HCEC 1CT (cell line): ENCODE measurements at places on chromosomes 6 and 20.

- DNase-seq, result no peak
Observed at GRCh38 chr6:107348224-107348623, 111.1 kb downstream of the PDSS2 start.

GRCh38 chr6:122749451-122750050 lies 30.0 kb upstream of the FABP7 start:
- no peak for DNase-seq

DNA sequence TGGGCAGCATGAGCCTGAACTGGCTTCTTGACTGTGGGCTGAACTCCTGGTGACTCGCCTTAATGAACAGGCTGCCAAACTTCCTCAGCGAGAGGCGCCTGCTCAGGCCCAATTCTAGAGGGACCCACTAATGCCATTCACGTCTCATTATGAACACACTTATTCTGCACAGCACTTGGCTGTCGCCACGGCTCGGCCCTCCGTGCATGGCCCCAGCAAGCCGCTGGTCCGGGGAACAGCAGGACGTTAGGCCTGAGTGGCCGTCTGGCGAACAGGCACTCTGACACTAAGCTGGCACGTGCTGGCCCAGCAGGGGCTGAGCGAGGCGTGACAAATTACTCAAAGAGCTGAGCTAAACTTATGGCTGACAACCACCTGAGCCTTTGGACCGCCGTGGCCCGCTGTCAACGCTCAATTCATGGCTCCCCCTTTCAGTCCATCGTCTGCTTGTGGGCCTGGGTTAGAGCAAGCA lies 45.9 kb downstream of the INSM1 start:
- no peak for DNase-seq

DNA sequence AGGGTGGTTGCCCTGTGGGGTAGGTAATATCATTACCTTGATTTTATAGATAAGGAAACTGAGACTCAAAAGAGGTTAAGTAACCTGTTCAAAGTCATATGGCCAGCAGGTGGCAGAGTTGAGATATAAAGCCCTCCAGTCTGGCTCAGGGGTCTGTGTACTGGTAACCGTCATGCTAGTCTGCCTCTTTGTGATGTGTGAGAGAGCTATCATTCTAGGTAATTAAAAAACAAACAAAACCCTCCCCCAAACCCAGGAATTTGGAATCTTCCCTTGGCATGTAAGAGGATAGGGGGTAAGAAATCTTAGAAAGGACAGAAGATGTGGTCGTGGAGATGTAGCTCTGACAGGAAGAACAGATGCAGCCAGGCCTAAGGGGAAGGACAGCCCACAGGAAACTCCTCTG lies 206.0 kb downstream of the CDC5L start:
- DNase-seq, result peak; percentile 54

DNA sequence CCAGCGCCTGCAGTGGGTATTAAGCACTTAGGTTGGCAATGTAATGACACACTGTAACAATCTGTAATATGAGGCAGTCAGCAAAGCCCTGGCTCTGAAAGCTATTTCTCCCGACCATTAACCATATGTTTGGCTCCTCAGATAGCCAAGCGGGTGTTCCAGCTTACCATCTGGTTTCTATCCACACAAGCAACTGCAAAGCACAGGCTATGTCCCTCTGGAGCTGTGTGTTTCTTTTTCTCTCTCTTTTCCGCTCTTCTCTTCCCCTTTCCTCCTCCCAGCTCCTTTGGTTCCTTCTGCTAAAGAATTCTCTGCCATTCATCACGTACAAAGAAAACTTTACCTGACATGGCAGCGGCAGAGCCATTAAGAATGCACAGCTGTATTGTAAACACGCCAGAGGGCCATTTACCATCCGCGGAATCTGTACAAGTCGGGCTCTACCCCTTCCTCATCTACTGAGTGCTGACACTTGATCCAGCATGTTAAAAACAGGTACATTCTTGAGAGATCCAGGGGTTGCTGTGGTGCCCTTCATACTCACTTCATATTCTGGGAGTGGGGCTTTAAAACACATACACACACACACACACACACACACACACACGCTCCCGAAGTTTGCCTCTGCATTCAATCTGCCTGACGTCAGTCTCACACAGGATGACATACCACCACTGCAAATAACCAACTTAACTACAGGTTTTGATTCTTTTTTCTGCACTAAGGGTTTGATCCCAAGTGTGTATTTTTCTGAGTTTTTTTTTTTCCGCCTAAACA lies 77.2 kb downstream of the BACH2 start:
- DNase-seq, result peak; percentile 56

- no peak for DNase-seq
Observed at GRCh38 chr6:147744012-147744411, 235.5 kb downstream of the SAMD5 start.

DNA sequence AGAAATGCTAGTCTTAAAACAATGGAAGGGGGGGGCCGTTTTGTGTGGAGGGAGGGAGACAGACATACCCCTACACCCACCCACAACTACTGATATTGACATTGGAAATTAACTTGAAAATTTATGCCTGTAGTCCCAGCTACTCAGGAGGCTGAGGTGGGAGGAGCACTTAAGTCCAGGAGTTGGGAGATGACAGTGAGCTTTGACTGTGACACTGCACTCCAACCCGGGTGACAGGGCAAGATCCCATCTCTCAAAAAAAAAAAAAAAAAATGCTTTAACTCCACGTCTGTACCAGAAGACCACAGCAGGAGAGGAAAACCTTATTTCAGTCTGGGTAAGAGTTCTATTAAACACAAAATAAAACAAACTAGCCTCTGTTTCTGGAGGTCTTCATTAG lies 2.2 kb downstream of the TBC1D20 start:
- DNase-seq, result no peak

GRCh38 chr6:90488816-90489215 lies 98.1 kb downstream of the MAP3K7 start:
- no peak for DNase-seq

DNA sequence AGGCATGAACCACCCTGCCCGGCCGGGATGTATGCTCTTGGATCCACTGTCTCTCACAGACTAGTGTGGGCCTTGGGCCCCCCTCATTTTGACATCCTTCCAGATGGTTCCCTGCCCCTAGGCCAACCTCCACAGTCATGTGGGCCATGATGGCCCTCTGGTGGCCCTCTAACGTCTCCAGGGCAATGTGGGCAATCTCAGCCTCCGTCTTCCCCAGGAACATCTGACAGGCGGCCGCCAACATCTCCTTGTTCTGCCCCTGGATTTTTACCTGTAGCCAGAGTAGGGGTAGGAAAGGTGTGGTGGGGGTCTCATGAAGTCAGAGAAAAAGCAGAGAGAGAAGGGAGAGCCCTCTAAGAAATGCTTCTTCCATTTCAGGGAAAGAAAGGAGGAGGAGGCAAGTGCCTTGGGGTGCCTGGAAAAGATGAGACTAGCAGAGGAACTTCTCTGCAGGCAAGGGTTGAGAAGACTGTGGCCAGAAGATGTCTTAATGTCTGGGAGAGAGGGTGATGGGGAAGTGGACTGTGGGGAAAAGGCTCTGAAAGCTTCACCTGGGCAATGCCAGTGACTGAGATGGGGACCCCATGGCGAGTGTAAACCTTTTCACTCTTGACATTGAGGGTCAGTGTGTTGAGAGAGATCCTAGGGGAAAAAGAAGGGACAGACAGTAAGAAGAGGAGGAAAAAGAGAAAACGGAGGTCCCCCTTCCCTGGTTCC lies 1.3 kb downstream of the FLOT1 start:
- no peak for DNase-seq

- no peak for DNase-seq
Observed at GRCh38 chr20:3067139-3068014, 4.0 kb upstream of the OXT start.

GRCh38 chr6:119614138-119614537 lies 264.6 kb upstream of the MAN1A1 start:
- no peak for DNase-seq
